ENCODE measurements at places on chromosomes 5 and 9.

DNA sequence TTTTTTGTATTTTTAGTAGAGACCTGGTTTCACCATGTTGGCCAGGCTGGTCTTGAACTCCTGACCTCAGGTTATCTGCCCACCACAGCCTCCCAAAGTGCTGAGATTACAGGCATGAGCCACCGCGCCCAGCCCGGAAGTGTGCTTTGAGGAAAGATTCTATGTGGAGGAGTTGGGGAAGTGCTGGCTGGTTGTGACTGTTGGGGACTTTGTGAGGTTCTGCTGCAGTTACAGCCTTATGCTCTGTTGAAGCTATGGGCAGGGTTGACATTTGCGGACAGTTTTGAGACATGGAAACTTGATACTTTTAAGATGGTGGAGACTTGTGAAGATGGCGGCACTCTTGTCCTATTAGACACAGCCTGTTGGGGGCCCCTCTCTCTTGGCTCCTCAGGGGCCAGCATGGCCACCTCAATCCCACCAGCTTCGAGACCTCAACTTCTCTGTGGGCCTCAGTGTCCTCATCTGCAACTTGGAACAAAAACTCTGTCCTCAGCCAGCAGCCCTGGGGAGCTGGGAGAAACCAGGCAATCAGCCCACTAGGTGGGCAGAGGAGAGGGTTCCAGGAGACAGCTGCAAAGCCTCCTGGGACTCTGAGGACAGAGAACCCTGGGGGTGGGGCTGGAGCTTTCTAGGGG is 24.9 kb downstream of the C9orf50 start:
- no peak for DNase-seq

GRCh38 chr9:113892861-113893491 is 16.9 kb downstream of the ZNF618 start:
- DNase-seq = no peak

DNA sequence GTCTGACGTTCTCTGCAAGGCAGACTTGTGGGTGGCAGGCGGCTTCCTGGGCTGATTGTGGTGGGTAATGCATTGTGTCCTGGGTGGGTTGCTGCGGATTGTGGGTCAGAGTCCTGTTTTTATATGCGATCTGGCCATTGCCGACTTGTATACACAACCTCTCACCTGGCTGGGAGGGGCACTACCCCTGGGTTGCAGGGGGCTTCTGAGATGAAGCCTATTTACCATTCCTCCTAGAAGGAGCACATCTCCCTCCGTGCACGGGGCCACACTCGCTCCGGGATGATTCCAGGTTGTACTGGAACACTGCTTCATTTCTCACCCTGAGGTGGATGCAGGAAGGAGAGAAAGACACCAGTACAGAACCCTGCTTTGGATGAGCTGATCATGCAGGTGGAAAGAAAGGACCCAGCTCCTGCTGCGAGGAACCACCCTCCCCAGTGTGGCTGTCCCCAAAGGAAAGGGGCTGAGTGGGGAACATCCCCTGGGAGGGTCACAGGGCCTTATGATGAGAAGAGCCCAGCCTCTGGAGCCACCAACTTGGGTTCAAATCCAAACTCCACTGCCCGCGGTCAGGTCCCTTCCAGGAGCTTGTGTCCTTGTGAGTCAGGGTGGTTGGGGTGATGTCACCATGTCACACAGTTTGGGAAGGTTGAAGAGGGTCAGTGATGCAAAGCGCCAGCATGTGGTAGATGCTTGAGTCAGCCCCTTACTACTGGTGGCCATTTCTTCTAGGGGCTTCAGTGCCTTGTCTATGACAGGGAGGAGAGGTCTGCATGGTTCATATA is 151.8 kb upstream of the COL5A1 start:
- no peak for DNase-seq

DNA sequence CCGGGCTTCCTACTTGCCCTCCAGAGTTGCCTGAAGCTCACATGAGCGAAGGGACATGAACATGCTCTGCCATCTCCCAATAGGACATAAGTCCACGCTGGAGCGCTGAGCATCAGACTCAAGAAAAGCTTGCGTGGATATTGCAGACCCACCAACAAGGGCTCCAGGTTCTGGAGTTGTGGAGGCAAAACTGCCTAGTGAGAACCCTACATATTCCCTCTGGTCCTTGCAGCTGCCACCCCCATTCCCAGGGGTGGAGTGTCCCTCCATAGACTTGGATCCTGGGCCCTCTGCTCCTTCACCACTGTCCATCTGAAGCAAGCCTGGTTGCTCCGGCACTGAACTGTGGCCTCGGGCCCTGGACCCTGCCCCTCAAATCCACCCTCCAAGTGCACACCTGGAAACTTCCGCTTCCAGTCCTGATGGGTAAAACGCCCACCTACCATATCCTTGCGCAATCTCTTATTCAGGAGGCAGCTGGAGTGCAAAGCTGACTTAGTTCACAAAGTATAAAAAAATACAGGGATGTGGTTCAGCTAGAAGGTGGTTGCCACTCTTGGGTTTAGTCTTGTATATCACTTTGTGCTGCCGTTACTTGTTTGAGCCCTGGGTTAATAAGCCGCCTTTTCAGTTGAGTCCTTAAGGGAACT is 28.0 kb downstream of the HRH2 start:
- DNase-seq = no peak

- DNase-seq = no peak
Observed at GRCh38 chr9:127876026-127876763, 1.3 kb downstream of the AK1 start.

GRCh38 chr9:83061990-83062650 is 822 bp downstream of the RASEF start:
- no peak for DNase-seq
